ENCODE measurements at places on chromosomes 5 and 9.
A peak's percentile ranks its signal among the peaks of the same experiment; 100 is the strongest.

DNA sequence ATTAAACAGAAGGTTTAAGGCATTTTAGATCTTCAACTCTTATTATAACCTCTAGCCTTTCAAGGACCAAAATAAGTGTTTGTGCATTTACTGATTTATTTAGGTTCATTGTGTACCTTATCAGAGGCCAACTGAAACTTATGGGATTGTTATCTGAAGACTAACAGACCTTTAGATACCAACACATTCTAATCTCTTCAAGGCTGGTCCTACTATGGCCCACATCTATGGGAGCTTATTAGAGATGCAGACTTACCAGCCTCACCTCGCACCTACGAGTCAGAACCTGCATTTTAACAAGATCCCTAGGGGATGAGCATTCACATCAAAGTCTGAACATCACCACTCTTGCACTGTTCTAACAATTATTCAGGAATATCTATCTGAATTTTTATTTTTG, 1.9 kb downstream of the IARS1 start:
- DNase-seq: no peak

DNA sequence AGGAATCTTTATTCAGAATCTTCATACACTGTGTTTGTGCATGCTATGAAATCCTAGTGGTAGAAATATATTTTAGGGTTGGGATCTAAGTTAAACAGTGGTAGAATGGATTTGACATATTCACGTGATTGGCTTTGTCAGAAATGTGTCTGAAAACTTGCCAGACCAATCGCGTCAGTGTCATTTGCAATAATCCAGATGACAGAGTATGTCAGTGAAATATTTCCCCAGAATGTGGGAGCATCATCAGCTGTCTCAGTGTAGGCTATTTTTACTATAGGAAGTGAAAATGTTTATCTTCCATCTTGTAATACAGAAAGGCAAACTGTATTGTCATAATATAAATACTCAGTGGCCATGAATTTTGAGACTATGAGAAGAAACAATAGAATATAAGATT, 220.6 kb upstream of the EDIL3 start:
- DNase-seq: no peak

DNA sequence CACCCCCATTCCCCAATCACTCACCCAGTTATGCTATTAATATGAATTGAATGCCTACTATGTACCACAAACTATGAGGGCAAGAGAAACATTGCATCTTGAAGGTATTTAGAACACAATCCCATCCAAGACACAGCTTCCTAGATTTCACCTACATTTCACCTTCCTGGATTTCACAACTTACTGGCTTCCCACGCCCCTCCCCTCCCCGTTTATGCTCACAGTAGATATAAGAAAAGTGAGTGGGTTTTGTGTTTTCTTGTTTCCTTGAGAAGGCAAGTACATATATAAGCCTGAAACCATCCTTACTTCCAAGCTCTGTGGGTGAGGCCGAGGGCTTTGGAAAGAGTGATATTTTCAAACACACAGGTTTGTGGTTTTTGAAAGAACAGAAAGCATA, 465.0 kb downstream of the BNC2 start:
- no peak for DNase-seq

GRCh38 chr5:36384845-36385244, 83.1 kb upstream of the RANBP3L start:
- no peak for DNase-seq

DNA sequence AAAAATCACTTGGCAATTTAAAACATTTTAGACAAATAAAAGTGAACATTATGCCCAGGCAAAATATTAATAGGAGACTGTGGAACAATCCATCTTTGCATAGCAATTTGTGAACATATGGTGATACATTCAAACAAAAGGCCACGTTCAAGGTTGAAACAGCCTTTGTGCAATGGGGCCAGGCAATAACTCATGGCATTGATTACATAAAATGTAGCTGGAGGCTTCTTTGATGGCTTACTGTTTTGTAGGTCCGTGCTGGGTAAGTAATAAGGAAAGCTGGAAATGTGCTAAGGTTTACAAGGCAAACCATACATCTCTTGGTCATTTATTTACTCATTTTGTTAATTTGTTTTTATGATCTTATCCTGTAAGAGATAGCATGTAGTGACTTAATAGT, 651.8 kb downstream of the KCTD16 start:
- no peak for DNase-seq

- no peak for DNase-seq
These were observed 1881.5 kb downstream of the EFNA5 start for GRCh38 chr5:105789246-105789645.

GRCh38 chr9:129496473-129497004, 124.4 kb downstream of the C9orf50 start:
- peak; percentile 67 for DNase-seq

GRCh38 chr5:67206461-67206860, 9.9 kb upstream of the CD180 start:
- DNase-seq: no peak

DNA sequence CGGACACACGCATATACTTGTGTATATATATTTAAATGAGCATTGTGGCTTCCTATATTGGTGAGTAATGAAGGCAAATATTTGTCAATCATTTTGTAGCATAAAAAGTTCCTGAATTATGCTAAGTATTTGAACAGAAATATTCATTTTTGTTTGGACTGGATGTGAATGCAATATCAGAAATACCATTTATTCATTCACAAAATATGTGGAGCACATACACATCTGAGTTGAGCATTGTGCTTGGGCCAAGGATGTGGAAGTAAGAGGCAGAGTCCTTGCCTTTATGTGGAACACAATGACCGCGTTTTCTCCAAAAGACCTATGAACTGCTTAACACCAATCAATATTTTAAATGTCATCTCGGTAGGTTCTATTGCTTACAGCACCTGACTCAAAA, 1086.5 kb downstream of the NR2F1-AS1 start:
- no peak for DNase-seq

DNA sequence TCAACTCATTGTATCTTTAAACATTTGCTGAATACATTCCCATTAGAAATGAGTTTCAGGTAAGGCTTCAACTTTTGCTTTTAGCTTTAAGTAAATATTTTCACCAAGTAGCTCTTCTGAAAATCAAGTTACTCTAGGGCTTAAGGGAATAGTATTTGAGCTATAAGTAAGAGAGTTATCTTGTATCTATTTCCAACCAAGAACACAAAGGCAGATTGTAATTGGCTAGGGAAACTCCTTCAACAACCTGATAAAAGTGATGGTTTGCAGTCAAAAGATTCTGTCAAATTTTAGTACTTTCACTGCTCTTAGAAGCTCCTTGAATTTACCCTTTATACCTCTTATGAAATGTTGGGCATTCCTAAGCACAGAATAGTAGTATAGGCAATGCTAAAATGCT, 13.0 kb downstream of the ELL2 start:
- no peak for DNase-seq

DNA sequence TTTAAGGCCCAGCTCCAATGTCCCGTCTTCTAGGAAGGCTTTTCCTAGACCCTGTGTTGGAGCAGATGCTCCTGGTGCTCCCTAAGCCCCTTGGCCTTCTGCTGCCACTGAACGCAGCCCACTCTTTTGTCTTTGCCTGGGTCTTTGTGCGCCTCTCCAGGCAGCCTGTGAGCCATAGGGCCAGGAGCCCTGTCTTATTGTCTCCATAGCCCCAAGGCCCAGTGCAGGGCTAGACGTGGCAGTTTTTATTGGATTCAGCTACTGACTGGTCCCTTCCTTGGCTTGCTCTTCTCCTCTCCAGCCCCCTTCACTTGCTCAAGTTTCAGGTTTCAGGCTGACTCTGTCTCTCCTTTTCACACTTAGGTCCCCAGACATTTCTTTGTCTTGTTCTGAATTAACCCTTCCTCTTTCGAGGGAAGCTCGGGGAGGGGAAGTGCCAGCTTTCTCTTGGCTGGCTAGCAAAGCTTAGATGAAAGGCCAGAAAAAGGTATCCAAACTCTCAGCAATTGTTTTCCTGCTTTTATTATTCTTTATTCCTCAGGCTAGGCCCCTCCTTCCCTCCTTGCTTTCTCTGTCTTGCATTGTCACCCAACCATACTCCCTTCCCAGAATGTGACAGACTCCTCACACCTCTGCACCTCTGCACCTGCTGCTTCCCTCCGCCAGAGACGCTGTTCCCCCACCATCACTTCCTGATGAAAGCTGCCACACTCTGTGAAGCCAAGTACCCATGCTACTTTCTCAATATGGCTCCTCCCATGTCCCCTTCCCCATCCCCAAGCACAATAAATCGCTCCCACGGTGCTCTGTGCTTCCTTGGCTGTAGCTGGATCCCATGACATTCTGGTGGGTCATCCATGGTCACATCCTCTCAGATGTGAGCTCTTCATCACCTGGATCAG, 101.6 kb upstream of the CPEB4 start:
- no peak for DNase-seq

DNA sequence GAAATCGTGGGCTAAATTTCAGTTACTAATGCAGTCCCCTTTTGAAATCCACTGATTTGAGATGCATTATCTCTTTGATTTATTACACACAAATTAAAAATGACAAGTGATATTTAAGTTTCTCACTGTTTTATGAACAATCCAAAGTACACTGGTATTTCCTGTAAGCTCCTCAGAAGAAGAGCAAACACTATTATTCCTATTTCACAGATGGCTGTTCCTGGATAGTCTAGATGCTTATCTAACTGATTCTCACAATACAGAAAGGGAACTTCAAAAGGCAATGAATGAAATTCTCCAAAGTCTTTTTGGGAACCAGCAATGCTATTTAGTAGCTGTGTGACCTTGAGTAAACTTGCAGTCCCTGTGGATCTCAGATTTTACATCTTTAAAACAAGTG, 404.7 kb upstream of the DAB2 start:
- DNase-seq: no peak

DNA sequence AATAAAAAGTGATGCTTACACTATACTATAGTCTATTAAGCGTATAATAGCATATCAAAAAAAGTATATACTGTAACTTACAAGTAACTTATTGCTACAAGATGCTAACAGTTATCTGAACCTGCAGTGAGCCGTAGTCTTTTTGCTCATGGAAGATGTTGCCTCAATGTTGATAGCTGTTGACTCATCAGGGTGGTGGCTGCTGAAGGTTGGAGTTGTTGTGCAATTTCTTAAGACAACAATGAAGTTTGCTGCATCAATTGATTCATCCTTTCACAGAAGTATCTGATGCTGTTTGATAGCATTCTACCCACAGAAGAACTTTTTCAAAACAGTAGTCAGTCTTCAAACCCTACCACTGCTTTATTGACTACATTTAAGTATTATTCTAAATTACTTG, 7.8 kb upstream of the C9orf40 start:
- DNase-seq: no peak

- DNase-seq: no peak
These were observed 240.6 kb downstream of the ACTL7B start for GRCh38 chr9:108615152-108615551.

DNA sequence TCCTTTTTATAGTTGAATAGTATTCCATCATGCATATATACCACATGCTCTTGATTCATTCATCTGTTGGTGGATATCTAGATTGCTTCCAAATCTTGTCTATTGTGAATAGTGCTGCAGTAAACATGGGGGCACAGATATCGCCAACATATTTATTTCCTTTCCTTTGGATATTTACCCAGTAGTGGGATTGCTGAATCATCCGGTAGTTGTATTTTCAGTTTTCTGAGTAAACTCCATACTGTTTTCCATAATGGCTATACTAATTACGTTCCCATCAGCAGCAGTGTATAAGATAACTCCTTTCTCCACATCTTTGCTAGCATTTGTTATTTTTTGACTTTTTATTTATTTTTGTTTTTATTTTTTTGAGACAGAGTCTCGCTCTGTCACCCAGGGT, 3.3 kb downstream of the SNX2 start:
- DNase-seq: no peak

GRCh38 chr9:14788846-14789245, 66.3 kb upstream of the CER1 start:
- no peak for DNase-seq

- no peak for DNase-seq
These were observed 1.8 kb upstream of the JADE2 start for GRCh38 chr5:134523543-134524271.

DNA sequence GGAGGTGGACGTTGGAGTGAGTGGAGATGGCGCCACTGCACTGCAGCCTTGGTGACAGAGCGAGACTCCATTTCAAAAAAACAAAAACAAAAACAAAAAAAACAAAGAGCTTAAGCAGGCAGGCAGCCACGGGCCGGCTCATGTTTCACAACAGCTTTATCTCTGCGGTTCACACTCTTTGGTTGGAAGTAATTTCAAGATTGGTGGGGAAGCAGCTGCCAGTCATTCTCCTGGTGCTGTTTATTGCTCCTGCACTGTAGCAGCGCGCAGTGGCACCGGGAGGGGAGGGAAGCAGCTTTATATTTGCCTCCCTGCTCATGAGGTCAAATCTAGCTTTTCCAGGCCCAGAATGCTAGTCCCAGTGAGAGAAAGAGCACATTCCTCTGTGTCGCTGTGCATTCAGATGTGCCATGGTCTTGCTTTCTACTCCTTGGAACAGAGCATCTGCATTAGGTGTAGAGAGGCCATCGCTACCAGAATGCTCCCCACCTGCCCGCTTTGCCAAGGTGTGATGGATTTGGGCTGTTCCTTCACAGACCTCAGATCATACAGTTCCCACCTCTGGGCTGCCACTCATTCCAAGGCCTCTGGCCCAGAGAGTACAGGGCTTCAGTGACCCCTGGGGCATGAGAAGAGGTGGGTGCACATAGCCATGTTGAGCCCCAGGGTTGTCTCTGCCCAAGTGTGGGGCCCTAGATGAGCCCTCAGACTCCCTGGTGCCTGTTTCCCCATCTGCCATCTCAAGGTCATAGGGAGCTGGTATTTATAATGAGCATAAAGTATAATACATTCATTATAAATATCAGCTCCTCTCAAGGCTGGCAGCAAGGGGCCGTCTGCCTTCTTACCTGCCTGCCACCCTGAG, 270.4 kb downstream of the MED10 start:
- no peak for DNase-seq

- no peak for DNase-seq
These were observed 2.3 kb upstream of the PLK2 start for GRCh38 chr5:58462154-58462553.

DNA sequence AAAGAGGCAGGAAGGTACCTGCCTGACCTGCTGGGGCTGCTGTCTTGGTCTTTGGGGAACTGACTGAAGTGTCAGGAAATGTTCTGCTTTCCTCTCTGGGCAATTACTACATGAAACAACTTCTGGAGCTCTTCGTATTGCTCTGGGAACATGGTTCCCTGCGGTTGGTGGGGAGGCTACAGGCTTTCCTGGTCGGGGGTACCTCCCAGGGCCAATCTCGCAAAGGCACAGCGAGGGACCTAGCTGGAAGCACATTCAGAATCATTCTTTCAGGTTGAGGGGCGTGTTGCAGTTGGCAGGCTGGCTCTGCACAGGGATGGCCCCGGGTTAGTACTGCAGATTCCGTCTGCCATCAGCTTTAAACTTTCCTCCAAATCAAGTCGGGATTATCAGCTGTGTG, 88.9 kb upstream of the RANBP3L start:
- no peak for DNase-seq

Data from stimulated activated CD8-positive, alpha-beta memory T cell treated with anti-CD3 and anti-CD28 coated beads, Interleukin-7, amount 100 ng/mL, for 1 hour (primary cell).